Activated T-cell treated with anti-CD3 and anti-CD28 coated beads for 4 hours (primary cell): ENCODE measurements at places on chromosomes 7 and 10.

GRCh38 chr10:20185116-20185515 is 368.9 kb downstream of the PLXDC2 start:
- no peak for DNase-seq

- peak; percentile 25 for DNase-seq
Observed at GRCh38 chr10:31927884-31928548, 615 bp downstream of the ARHGAP12 start.

GRCh38 chr7:80415114-80415513 is 96.8 kb downstream of the GNAT3 start:
- DNase-seq, result no peak

GRCh38 chr7:155603858-155604503 is 40.5 kb upstream of the RBM33 start:
- no peak for DNase-seq

DNA sequence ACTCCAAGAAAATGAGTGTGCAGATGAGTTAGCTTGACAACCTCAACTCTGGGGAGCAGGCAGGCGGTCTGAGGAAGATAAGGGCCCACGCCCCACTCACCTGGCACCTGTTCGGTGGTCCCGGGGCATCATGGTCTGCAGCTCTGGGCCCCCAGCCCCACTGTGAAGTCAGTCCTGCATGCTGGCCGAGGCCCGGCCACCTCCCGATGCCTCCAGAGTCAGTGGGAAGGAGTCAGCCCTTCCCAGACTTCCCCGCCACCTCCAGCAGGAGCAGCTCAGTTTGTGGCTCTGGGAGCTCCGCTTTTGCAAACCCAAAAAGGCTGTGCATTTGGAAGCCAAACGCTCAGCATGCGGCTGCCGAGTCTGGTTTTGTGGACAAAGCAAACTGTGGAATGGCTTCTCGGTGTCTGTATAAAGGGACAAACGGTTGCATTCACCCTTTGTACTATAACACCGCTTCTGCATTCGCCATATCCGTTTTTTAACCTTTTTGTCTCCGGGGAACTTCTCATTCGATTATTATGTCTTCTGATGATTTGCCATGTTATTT is 167.3 kb downstream of the CCDC3 start:
- DNase-seq, result no peak
